Retina (tissue), 1 donor: ENCODE measurements at places on chromosomes 1 and 21.

DNA sequence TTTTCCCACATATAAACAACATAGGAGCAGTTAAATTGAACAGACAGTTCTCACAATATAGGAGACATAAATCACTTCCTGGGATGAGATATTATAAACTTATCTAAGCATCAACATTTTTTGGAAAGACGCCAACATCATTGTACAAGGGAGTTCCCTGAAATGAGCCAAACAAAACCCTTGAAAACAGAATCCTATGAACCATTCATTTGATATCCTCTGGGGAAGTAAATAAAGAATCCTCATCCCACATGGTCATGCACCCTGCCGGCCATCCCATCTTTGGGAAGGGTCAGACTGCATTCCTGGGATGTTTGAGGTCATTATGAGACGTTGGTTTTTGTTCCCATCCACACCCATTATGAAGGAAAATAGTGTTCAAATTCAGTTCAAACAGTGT, 111.8 kb upstream of the USP25 start:
- no peak for DNase-seq

DNA sequence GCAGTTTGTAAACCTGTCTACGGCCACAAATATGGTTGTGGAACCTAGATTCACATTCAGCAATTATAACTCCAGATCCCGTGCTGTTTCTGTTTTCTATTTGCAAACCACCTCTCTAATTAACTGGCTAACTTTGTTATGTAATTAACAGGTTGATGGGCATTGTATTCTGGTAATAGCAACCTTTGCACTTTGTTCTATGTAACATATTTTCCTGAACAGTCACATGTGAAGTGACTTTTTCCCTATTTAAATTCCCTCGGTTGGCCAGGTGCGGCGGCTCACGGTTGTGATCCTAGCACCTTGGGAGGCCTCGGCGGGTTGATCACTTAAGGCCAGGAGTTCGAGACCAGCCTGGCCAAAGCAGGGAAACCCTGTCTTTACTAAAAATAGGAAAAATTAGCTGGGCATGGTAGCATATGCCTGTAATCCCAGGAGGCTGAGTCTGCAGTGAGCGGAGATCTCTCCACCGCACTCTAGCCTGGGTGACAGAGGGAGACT, 1.4 kb downstream of the ACADM start:
- peak; percentile 16 for DNase-seq

- DNase-seq: no peak
These were observed 5.6 kb downstream of the OSBPL9 start for GRCh38 chr1:51622455-51622913.

DNA sequence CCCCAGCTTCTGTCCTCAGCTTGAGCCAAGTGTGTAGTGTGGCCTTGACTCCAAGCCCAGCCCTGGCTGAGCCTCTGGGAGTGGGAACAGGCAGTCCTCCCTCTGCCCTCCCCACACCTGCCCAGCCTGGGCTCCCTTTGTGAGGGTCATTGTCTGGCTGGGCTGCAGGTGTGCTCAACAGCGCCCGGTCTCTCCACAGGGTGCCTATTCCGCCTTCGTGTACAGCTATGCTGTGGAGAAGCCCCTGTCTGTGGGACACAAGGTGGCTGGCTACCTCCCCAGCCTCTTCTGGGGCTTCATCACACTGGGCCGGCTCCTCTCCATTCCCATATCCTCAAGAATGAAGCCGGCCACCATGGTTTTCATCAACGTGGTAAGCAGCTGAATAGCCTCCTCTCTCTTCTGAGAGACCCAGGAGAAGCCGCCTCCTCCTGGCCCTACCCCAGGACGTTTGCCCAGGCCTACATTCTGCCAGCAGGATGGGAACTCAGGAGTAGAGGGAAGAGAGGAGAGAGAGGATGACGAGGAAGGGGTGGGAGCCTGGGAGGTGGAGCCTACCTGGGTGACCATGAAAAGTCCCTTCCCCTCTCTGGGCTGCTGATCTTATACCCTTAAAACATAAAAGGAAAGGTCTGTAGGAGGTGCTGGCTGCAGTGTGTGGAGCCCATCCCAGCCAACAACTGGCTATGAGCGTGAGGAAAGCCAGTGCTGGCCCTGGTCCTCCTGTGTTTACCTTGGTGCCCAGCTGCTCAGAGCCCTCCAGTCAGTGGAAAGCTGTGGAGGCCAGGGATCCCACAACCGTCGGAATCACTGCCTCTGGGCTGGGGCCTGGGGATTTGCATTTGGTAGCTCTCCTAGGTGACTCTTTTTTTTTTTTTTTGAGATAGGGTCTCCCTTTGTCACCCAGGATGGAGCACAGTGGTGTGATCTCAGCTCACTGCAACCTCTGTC, 45.7 kb downstream of the ELK4 start:
- no peak for DNase-seq

- no peak for DNase-seq
These were observed 32.0 kb upstream of the EPS15 start for GRCh38 chr1:51551081-51551480.

DNA sequence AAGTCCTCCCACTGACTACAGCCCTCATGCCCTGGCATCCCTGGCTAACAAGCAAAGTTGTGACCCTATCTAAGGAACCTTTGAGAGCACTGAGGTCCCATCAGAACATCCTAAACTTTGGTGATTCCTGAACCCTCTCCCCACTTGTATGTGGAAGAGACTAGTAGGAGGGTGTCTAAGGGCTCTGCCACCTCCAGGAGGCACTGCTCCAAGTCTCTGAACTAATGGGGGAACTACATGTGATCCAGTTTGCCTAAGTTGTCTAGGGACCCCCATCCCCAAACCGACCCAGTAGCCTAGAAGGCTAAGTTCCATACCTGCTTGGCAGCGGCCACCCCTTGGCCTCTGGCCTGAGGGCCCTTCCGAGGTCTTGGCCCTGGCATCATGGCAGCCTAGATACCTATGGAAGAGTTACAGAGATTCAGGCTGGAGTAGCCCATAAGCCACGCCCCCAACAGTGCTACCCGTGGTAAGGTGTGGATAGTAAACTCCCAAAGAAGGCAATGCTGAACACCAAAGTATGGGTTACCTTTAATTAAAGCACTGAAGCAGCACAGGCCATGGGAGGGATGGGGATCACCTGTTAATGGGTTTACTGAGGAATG, 1.7 kb downstream of the CC2D1B start:
- DNase-seq: no peak

GRCh38 chr1:43582162-43582566, 51.5 kb downstream of the PTPRF start:
- no peak for DNase-seq

DNA sequence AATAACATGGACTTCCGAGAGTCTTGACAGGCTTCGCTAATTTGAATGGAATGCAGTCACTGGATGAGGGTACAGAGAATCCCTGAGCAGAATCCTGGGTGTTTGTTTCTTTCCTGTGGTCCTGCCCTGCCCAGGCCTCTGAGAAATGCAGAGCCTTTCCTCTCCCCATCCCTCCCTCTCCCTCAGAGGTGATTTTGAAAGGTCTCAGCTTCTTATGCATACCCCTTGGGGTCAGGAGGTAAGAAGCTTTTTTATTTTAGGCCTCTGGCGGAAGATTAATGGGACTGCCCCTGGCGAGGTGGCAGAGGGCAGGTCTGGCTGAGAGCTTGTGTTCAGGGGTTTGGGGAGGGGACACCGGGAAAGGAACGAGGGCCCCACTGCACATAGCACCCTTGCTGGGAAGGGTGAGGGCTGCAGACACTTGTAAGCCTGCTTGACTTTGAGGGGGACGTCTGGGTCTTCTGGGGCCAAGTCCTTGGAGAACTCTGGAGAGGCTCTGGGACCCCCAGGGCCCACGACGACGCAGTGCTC, 116.5 kb upstream of the SLC45A1 start:
- no peak for DNase-seq

DNA sequence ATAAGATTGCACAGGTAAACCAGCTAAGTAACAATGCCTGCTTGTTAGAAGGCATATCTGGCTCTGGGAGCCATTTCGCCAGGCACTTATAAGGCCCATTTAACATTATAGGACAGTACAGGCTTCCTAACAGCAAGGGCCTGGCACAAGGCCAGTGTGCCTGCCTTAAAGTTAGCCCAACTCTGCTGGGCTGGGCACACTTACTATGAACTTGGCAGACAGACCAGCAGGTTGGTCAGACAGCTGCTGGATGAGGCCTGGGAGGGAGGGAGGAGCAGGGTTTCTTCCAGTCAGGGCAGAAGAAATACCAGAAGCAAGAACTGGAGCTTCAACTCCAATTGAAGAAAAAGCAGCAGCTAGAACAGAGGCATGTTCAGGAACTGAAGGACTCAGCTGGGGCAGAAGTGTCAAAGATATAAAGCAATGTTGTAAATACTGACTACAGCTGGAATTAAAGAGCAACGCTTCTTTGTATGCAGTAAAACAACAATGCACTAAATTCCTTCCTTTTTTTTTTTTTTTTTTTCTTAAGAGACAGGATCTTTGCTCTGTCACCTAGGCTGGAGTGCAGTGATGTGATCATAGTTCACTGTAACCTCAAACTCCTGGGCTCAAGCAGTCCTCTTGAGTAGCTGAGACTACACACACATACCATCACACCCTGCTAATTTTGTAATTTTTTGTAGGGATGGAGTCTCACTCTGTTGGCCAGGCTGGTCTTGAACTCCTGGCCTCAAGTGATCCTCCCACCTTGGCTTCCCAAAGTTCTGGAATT, 4.9 kb downstream of the CACHD1 start:
- DNase-seq: no peak

DNA sequence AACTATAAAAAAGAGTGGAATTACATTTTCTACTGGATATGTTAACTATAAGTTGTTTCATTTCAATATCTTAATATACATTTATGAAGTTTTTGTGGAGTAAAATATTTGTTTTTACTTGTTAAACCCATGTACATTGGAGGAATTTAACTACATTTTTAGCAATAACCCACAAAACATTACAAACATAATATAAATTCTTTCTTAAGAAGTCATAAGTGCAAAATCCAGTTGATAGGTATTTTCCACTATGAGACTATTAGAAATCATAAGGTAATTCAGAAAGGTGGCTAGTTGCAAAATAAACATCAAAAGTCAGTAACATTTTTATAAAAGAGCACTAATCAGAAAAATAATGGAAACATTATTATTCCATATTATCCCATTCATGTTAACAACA, 73.9 kb upstream of the RRP15 start:
- DNase-seq: no peak

- DNase-seq: peak; percentile 81
These were observed 87.0 kb downstream of the NMNAT2 start for GRCh38 chr1:183331091-183331742.

DNA sequence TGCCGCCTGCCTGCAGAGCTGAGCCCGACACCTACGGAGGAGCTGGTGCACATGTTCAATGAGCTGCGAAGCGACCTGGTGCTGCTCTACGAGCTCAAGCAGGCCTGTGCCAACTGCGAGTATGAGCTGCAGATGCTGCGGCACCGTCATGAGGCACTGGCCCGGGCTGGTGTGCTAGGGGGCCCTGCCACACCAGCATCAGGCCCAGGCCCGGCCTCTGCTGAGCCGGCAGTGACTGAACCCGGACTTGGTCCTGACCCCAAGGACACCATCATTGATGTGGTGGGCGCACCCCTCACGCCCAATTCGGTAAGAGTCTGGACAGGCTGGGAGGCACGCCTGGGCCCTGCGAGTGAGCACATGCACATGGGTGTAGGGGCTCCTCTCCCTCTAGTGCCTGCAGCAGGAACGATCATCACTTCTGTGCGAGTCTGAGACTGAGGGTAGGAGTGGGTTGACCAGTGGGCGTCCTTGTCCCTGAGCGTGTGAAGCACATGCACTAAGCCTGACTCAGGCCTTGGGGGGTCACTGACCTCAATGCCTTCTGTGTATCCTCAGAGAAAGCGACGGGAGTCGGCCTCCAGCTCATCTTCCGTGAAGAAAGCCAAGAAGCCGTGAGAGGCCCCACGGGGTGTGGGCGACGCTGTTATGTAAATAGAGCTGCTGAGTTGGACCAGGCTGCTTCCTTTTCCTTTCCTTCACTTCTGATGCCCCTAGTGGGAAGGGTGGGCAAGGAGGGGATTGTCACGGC, 6.9 kb downstream of the DMAP1 start:
- DNase-seq: no peak

- no peak for DNase-seq
These were observed 42.4 kb downstream of the DOP1B start for GRCh38 chr21:36199021-36199420.

GRCh38 chr1:158331106-158331425, 265 bp downstream of the CD1B start:
- DNase-seq: no peak
